NCI-H526 treated with DMSO at 0.1 percent for 48 hours (cell line): ENCODE measurements at places on chromosomes 3 and 15.
A peak's percentile ranks its signal among the peaks of the same experiment; 100 is the strongest.

DNA sequence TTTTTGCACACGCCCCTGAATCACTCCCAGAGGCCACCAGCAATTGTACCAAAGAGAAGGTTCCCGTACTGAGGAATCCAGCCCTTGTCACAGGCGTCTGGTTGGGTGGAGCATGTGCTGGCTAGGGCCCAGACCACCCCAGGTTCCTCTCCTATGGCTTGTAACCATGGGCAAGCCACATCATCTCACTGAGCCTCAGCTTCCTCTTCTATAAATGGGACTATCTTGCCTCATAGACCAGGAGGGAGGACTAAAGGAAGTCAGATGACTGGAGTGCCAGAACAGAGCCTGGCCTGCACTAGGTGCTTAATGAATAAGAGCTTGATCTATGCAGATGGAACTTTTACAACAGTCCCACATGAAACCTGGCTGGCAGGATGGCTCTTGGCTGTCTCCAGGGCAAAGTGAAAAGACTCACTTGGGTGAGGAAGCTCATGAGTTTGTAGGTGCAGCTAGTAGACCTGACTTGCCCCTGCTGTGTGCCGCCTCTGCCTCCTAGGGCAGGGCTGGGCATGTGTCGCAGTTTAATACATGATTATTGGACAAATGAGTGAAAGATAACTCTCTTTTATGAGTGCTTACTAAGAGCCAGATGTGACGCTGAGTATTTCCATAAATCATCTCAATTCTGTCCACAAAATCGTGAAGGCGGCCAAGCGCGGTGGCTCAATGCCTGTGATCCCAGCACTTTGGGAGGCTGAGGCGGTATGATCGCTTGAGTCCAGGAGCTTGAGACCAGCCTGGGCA, 29.3 kb downstream of the CTSH start:
- no peak for DNase-seq

GRCh38 chr3:111096487-111097209, 25.0 kb downstream of the NECTIN3 start:
- no peak for DNase-seq

DNA sequence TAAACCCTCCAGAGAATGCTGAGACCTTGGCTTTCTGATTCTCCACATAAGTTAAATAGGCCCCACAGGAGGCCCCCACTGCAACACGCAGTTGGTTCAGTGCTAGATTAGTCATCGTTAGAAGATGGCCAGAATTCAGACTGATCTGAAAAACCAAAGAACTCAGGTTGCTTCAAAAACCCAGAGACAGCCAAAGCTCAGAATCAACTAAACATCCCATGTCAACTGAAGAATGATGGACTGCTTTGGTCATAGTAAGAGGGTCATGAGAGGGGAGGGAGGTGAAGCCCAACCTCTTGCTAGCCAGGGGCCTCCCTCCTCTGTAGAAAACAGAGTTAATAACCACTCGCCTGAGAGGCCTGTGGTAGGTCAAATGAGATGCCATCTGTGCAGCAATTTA, 93.1 kb downstream of the AKAP13 start:
- no peak for DNase-seq

- no peak for DNase-seq
These were observed 148.8 kb downstream of the KCNMB2 start for GRCh38 chr3:178684881-178685590.

DNA sequence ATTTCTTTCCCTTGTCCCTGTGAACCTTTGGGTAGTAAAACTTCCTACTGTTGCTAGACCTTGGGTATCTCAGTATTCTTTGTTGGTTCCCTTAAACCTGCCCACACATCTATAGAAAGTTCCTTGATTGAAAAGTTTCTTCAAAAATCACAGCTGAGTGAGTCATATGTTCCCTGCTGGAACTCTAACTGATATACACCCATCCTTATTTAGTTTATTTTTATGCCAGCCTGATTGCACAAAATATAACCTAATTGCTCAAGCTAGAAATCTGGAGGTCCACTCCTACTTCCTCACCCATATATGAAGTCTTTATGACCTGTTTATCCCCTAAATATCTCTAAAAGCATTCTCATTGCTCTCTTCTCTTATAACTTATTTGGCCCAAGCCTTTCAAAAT, 13.7 kb upstream of the GJD2 start:
- no peak for DNase-seq

- no peak for DNase-seq
These were observed 270.0 kb upstream of the PEX5L start for GRCh38 chr3:180306691-180307090.

DNA sequence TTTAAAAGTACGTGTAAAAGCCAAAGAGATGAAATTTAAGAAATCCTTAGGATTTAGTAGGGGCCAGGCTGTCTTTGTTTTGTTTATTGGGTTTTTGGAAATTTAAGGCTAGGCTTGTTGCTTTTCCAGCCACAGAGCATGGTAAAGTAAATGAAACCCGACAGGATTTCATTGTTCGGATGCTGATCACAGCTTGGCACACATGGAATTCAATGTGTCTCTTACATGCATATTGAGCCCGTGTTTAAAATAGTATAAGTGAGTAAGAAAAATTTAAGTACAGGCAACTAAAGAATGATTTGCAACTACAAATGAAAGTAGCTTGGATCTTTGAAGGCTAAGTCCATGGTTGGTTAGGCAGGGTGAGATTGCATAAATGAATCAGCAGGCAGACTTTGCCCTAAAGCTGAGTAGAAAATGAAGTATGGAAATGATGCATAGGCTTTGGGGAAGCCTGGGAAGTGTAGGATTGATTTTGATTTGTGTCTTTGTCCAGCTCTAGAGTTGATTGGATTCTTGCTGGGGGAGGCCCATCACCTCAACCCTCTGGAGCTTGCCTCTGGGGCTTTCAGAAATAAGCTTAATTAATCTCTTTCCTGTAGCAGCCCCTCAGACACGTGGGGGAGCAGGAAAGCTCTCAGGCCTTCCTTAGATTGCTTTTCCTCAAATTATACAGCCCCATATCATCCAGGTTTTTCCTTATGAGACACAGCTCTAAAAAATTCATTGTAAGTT, 68.2 kb upstream of the ADAMTSL3 start:
- DNase-seq = no peak

DNA sequence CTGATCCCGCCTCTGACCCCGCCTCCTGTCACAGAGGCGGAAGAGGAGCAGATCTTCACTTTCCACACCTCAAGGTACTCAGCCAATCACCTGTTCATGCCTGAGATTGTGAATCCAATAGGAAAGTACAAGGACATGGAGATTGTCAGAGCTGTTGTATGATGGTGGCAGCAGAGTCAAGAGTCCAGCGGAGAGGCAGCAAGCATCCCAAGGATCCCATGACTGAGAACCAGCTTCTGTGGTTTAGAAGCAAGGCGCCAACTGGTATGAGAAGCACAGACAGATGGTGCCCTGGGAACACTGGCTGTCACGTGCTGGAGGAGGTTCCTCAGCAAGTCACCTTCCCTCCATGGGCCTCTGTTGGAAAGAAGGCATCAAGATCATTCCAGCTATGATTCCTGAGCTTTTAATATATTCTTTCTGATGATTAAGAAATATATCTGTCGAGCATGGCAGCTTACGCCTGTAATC, 93.9 kb downstream of the CPN2 start:
- no peak for DNase-seq

- DNase-seq = peak; percentile 42
These were observed 35.1 kb upstream of the ZDHHC23 start for GRCh38 chr3:113912552-113913236.

GRCh38 chr3:153254361-153254760, 92.3 kb downstream of the RAP2B start:
- no peak for DNase-seq

GRCh38 chr15:70034596-70034995, 63.1 kb downstream of the TLE3 start:
- no peak for DNase-seq

GRCh38 chr3:188747489-188747888, 424.3 kb upstream of the TPRG1 start:
- DNase-seq = no peak

DNA sequence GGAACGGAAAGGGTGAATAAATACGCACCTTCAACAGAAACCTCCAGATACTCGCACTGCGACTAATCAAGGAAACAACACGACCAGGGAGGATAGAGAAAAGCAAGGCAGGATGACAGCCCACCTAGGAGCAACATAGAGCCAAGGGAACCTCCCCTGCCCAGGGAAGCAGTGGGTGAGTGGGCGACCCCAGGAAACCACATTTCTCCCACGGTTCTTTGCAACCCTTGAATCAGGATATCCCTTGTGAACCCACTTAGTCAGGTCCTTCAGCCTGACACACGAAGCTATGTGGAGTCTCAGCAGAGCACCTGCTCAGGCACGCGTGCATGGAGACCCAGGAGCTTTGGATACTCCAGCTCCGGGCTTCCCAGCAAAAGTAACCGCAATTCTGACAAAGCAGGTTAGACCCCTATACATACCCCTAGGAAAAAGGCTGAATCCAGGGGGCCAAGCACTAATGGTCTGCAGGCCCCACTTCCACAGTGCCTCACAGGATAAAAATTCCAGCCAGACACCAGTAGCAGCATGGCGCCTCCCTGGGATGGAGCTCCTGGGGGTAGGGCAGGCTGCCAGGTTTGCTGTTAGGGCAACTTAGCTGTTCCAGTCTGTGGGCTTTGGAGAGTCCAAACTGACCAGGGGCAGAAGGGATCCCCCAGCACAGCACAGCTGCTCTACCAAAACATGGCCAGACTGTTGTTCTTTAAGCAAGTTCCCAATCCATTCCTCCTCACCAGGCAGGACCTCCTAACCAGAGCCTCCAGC, 38.4 kb upstream of the PXYLP1 start:
- DNase-seq = no peak

DNA sequence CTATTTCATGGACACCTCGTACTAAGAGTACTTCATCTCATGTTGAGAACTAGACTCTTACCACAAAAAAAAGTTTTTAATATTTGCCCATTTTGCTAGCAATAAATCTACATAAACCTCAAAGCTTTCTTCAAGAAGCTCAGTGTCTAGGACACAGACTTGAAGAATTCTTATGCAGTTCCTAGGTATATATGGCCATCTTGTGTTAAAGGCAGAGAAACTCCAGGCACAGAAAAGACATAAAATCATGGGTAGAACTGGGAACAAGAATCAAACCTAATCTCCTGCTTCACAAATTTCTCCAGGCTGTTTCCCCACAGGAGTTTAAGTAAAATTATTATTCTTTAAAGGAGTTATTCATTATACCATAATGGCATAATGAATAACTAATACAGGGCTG, 4.4 kb downstream of the MBD4 start:
- no peak for DNase-seq

- no peak for DNase-seq
These were observed 32.8 kb downstream of the RIOX2 start for GRCh38 chr3:97939401-97939800.

DNA sequence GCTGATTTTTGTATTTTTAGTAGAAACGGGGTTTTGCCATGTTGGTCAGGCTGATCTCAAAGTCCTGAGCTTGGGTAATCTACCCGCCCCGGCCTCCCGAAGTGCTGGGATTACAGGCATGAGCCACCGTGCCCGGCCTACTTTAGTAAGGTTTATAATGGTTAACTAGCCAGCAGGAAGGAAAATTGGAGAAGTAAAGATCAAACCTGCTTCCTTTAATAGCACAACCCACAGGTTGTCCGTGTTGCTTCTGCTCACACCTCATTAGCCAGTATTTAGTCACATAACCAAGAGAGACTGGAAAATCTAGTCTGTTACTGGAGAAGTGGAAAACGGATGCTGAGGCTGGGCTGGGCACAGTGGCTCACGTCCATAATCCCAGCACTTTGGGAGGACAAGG, 51.9 kb upstream of the TBL1XR1 start:
- no peak for DNase-seq
